ENCODE measurements at places on chromosomes 12 and 14.

- no peak for DNase-seq
Measured at GRCh38 chr12:65631621-65632111, 192.6 kb upstream of the HMGA2 start.

GRCh38 chr14:68404652-68405183, 388.1 kb downstream of the ZFP36L1 start:
- no peak for DNase-seq

DNA sequence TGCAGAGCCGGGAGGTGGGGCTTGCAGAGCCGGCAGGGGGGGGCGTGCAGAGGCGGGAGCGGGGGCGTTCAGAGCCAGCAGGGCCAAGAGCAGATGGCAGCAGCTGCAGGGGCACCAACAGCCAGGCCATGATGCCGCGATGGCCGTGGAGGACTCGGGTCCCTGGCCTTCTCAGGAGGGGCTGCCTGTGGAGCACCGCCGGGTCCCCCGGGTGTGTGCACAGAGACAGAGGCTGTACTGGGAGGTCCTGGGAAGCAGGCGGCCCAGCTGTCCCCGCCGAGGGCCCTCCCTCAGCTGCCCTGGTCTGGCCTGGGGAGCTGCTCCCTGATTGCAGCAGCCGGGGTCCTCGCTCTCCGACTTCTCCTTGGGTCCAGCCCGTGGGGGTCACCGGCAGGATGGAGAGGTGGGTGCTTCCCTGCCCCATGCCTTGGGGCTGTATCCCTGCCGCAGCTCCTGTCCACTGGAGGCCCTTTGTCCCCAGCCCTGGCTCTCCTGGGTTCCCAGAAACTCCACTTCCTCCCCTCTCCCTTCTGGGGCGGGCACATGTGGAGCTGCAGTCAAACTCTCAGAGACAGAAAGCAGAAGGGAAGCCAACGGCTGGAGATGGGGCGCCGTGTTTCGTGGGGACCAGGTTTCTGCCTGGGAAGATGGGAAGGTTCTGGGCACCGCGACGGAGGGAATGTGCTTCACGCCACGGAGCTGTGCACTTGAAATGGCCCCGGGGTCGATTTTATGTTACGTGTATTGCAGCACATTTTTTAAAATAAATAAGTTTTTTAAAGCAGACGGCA, 75.8 kb upstream of the GALNT9 start:
- DNase-seq: no peak

DNA sequence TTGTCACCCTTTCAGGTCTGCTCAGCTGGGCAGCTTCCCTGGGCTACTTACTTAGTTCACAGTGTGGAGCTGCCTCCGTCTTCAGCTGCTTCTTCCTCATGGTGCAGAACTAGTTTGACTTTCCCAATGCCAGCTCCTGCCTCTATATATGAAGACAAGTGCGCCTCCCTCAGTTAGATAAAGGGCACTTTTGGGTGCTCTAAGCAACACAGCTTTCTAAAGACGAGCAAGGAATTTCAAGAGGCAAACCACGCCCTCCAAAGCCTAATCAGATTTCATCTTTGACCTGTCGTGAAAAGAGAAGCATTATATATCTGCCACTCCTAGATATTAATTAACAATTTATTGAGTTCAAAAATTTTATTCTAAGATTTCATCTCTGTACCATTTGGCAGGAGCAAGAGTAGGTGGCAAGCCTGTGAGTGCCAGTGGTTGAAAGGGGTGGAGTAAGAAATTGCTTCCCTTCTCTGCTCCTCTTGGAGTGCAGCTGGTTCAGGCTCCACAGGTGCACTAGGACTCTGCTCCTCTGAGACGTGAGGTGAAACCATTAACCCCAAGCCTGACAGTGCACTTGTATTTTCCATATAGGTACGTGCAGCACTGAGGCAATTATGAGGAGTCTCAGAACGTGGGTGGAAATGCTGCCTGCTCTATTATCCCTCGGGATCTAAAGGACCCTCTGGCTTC, 2.1 kb upstream of the SLC11A2 start:
- no peak for DNase-seq

DNA sequence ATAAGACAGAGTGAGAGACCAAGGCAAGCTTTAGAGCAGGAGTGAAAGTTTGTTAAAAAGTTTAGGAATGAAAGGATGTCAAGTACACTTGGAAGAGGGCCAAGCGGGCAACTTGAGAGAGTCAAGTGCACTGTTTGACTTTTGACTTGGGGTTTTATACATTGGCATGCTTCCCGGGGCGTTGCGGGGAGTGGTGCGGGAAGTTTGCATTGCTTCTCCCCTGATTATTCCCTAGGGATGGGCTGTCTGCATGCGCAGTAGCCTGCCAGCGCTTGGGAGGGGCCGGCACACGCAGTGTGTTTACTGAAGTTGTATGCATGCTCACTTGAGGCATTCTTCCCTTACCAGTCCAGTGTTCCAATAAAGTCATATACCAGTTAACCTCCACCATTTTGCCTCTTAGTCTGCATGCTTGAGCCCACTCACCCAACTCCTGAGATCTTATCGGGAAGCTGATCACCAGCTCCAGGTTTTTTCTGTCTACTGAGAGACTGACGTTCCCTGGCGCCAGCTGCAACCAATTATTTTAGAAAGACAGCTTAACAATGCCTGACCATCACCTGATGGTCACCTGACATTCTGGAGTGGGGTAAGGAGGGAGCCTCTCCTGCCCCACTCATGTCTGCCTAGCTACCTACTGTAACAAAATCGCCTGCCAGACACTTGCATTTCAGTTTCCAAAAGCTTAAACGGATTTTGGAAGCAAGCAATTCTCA, 53.2 kb downstream of the DACT1 start:
- no peak for DNase-seq

DNA sequence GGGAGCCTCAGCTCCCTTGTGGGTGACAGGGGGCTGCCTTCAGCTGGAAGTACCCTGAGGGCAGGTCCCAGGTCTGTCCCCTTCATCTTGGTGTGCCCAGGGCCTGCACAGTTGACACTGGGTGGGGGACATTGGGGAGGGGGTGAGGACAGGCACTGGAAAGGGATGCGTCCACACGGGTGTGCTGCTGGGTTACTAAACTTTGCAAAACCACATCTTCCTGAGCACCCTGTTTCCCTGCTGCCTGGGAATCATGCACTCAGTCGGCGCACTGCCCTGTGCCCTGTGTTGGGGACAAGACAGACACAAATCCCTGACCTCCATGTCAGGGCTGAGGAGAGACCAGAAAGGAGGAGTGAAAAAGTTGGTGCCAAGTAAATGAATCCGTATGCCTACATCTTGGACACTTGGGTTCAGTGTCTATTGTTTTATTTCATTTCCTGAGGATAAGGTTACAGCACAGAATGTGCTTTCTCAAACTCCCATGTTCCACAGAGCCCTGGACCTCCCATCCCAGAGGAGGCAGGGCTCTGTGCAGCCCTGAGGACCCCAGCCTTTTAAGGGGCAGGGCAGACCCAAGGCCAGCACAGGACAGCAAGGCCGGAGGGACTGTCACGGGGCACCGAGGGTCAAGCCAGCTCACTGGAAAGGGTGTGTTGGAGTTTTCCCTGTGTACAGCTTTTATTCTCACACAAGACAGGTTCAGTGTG, 2.9 kb upstream of the SLC25A29 start:
- DNase-seq: no peak

GRCh38 chr14:38880643-38881524, 222.2 kb downstream of the SEC23A start:
- DNase-seq: peak; percentile 1

GRCh38 chr14:36767603-36768281, 106.1 kb downstream of the PAX9 start:
- no peak for DNase-seq

DNA sequence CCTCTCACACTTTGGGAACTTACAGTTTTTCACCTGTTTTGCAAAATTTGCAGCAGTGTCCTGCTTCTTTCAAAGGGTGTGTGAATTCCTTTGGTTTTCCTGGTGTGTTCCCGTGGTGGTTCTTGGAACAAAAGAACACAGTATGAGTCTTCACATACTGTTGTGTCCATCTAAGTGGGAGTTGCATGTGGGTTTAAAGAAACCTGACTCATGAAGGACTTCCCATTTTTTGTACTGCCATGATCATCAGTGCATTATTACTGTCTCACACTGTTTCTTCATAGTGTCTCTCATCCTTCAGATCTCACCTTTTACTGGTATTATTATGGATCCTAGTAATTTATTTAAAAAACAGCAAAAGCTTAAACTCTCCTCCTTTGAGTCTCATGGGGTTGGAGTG, 3.8 kb upstream of the GZMH start:
- no peak for DNase-seq

DNA sequence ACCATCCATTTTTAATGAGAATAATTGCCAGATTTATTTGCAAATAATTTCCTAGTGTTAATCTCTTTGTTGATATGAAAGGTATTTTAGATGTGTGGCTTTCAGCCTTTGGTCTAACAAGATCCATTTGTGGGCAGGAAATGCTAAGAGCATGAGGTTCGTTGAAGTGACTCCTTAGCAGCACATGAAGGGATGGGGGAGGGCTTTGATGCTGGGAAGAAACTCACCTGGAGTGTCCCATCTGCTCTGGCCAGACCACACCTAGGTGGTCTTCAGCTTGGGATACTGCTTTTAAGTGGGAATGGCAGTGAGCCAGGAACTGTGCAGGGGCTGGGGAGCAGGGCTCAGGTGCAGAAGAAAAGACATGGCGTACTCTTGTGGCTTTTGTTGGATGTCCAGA, 13.6 kb downstream of the SFSWAP start:
- DNase-seq: no peak

DNA sequence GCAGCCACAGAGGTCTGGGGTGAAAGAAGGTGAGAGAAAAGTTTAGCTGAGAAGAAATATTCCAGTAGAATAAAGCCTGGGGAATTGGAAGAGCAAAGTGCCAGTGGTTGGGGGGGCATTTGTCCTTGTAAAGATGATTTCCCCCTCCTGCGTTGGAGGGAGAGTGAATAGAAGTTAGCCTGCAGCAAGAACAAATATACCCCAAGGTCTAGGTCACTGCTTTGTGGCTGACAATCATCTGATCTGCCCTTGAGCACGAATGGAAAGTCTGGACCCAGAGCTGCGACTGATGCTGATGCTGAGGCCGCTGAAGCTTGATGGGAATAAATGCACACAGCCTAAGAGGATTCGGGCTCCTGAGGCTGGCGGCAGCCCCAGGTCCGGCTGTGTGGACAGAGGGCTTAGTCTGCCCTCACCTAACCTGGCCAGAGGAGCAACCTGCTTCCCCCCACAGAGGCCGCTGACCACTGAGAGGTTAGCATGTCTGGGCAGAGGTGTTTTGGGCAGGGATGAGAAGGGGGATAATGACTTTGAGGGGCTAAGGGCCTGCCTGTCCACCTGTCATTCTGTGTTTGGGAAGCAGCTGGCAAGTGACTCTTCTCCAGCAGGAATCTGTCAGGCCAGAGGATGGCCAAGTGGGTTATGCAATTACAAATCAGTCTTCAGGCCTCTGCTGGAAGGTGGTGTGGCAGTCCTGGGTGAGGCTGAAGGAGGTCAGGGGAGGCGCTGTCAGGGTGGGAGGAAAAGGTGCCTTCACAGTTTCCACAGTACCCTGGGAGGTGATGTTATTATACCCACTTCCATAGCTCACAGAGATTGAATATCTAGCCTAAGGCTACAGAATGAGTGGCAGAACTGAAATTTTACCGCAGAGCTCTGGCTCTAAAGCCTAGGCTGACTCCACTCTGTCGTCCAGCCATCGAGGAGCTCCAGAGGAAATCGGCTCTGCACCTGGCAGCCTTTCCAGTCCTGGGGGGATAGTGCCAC, 11.7 kb downstream of the TUBA1C start:
- DNase-seq: peak; percentile 25

- no peak for DNase-seq
Measured at GRCh38 chr12:84435682-84436081, 476.9 kb downstream of the SLC6A15 start.

GRCh38 chr12:53999559-54000115, 324 bp upstream of the HOXC9 start:
- peak; percentile 88 for DNase-seq

DNA sequence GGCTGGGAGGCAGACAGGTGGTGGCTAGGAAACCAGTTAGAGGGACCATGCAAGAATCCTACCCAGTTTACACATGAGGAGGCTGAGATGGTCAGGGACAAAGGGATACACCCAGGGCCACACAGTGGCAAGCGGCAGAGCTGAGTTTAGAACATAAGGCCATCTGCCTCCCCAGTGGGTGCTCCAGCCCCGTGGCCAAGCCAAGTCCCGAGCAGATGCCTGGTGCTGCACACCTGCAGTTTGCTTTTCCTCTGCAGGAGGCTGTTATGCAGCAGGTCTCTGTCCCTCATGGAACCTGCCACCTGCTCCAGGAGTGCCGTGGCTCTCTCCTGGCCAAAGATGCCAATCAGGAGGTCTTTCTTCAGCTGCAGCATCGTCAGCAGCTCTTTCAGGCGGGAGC, 70.8 kb downstream of the SYNE3 start:
- peak; percentile 41 for DNase-seq

DNA sequence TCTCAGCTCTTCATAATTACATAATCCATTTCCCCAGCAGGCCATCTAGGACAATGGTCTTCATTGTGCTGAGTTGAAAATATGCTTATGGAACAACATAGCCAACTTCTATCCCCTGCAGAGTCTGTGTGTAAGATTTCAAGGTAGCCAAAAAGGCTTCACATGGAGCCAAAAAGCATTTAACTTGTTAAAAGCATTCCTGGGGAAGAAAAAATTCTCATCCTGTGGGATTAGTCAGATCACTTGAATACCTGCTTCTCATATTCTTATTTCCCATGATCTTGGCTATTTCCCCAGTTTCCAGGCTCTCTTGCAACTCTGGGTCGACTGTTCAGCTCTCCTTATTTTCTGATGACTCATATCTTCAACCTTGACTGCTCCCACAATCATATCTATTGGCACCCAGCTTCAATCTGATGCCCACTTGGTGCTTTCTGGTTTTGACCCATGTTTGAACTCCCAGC, 178.9 kb downstream of the KLHL28 start:
- no peak for DNase-seq

- DNase-seq: no peak
Measured at GRCh38 chr12:19246933-19247332, 117.4 kb downstream of the PLEKHA5 start.

DNA sequence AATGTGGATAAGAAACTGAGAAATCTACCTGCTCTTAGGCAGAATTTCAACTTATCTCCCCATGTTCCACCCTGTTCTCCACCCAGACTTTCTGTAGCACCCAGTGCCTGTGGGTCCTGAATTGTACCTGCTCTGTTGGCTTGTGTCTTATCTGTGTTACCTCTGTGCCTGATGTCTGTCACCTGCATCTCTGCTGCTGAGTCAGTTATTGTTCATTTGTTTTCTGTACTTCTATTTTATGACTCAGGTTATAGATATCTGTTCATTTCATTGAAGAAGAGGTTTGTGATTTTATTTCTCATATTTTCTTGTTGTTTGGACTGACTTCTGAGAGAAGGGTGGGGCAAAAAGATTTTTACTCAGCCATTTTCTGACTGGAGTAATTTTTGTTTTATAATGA, 11.7 kb downstream of the SOCS4 start:
- no peak for DNase-seq

DNA sequence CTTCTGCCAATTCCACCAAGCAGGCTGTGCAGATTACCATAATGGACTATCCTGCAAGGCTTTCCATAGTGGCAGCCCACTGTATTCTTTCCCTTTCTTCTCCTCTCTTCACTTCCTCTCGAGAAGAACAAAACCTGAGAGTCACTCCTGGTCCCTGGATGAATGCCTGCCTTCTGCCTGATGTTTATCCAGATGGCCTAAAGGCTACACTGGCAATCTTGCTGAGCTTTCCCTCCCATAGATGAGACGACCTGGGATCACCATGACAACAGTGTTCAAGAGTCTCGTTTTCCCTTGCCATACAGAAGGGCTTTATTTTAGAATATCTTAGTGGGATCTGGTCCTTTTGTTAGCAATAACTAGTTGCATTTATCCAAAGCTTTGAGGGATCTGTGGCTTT, 142.3 kb downstream of the RTN1 start:
- peak; percentile 58 for DNase-seq

Measured in SK-N-SH (cell line).